G401 (cell line): ENCODE measurements at places on chromosomes 2 and 18. TPM values are rescaled to one million over a fixed set of nuclear protein-coding genes. Genes with fewer than 3 reads are reported as not detected.

The SRD5A2 gene
- not detected in 2 replicates for total RNA-seq

GRCh38 chr2:48199070-48199469 is 292.8 kb upstream of the FBXO11 start:
- no peak for DNase-seq

GRCh38 chr2:31933066-31933465 is 77.7 kb downstream of the MEMO1 start:
- DNase-seq = no peak

The FBXO36 gene
- total RNA-seq = 5.0 and 6.3 TPM in 2 replicates

The SLC16A14 gene
- 8.5 and 9.4 TPM in 2 replicates for total RNA-seq

GRCh38 chr2:96261328-96262003 is 4.3 kb downstream of the TMEM127 start:
- no peak for DNase-seq

DNA sequence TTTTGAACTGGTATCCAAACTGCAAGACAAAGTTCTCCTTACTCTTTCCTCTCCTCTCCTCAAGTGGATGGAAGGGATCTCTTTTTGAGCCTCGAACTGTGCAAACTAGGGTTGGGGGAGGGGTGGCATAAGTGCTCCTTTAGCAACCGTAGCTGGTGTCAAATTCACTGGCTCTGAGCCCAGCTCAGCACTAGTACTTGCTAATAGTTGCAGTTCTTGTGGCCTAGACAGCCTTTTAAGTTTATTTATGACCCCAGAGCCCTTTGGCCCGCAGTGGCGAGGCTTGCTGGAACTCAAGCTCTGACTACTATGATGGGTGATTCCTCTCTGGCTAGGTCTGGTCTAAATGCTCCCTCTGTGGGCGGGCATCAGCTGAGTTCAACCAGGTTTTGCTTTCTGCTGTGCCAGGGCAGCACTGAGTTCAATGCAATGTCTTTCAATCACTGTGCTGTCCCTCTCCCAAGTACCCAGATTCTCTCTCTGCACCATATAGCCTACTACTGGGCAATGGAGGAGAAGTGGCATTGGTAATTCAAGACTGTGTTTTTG is 528.4 kb upstream of the SYT4 start:
- no peak for DNase-seq

The CCDC141 gene
- total RNA-seq = 0.20 and 1.2 TPM in 2 replicates

DNA sequence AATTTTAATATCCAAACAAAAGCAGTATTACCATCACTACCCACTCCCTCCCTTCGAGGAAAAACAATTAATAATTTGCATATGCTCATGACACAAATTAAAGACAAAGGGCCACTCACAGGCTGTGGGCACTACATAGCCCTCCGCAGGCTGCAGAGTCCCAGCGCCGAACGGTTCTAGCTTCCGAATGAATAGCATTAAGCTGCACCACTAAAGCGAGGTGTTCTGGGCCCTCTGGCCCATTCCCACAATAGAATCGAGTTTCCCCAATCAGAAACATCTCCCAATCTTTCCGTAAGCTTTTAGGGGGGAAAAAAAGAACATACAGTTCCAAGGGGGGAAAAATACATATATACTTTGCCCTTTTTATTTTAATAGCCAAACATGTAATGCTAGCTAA is 14.5 kb upstream of the SIX3 start:
- no peak for DNase-seq

DNA sequence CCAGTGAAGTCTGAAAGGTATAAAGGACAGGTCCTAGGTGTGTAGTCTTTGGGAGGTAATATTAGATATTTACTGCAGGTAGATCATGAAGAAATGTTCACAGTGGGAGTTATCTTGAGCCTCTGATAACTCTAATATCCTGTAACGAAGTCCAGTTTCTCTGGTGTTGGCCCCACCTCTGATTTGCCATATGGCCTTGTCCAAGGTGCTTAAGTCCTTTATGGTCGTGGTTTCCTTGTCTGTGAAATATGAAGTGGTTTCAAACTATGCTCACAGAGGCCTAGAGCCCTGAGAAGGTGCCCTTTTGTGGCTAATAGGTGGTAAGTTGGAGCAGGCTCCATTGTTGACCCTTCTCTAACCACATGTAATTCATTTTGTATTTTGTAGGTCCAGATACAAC is 190.7 kb downstream of the ICOS start:
- no peak for DNase-seq

The LRP1B gene
- total RNA-seq = not detected in 2 replicates

GRCh38 chr2:204989877-204990276 is 444.6 kb downstream of the PARD3B start:
- DNase-seq = no peak

DNA sequence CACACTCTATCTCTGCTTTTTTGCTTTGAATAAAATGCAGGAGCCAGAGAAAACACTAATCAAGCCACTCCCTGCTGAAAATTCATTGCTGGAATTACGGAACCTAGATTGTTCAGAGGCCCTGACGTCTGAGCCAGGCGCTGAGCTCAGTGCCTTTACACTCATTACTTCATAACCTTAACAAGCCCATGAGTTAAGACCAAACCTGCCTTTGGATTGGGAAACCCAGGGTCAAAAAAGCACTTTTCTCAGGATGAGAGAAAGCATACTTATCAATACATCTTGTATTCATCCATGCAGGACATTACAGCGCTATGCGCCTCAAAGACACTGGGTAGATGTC is 762 bp downstream of the INO80C start:
- DNase-seq = no peak

- no peak for DNase-seq
Observed at GRCh38 chr2:42819160-42819559, 26.8 kb upstream of the HAAO start.

The GKN1 gene
- total RNA-seq = not detected in 2 replicates

- DNase-seq = no peak
Observed at GRCh38 chr18:58856881-58857280, 7.8 kb upstream of the ZNF532 start.

DNA sequence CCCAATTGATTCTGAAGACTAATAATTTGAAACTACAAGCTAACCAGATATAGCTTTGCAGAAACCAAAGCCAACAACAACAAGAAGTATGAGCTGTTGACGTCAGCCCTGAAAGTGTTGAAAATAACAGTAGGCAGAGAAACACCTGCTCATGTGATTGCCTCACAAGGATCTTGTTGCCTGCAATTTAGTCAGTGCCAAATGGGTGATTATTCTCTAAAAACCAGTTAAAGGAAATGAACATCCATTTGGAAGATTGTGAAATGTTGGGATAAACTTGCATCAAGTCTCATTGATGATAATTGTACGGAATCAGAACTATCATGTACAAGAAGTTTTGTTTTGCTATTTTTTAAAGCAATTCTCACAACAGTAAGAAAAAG is 2.8 kb downstream of the CYTIP start:
- no peak for DNase-seq

The RAB17 gene
- total RNA-seq = not detected in 2 replicates

GRCh38 chr2:189302274-189302948 is 122.8 kb upstream of the COL5A2 start:
- DNase-seq = no peak

DNA sequence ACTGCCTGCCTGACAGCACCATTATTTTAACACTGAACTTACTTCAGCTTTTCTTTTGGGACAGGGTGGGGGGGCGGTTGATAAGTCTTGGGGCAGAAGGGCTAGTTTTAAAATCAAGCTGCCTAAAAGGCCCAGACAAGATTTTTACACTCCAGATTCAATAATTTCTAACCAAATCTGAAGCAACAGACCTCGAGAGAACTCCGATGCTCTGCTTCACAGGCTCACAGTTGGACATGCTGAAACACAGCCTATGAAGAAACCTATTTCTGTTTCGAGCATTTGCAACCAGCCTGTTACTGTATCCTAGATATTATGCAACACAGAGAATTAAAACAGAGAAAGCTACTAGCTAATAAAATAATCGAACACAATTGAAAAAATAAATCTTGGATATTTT is 1.3 kb upstream of the MYT1L start:
- peak; percentile 75 for DNase-seq

- no peak for DNase-seq
Observed at GRCh38 chr2:198129609-198130008, 325.2 kb downstream of the PLCL1 start.

The CD8A gene
- 0.14 and 0.86 TPM in 2 replicates for total RNA-seq
